ENCODE measurements at places on chromosomes 7 and 10.

DNA sequence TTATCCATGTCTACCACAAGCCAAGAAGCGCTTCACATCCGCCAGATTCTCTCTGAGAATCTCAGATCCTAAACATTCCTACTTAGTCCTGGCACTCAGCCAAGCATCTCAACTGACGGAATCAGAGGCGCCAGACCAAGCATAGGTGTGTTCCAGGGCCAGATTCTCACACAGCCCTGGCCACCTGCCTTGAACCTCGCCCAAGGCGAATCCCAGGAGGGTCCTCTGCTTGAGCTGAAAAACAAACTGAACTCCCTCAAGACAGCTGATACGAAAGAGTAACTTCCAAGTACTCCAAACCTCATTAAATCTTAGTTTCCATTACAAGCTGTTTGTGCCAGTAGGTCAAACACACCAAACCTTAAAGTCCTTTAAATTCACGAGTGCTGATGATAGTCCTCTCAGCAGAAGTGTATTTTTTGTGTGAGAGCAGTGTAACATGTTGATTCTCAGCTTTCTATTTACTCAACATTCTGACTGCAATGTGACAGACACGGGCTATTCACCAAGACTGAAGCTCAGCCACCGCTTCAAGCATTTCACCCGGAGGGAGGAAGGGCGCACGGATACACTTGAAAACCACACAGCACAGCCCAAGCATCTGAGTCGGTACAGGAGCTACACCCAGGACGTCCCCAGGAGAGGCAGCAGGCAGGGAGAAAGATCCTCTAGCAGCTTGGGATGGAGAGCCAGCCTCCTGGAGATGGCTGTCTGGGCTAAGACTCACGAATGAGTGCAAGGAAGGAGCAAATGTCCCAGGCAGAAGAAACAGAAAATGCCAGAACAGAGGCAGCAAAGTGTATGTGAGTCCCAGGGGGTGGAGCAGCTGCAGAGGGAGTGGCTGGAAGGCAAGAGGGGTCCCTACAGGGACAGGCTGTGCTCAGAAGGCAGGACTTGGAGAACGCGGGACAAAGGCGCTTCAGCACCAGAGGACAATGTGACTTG, 6.0 kb downstream of the PARD3 start:
- DNase-seq: no peak

- DNase-seq: no peak
These were observed 35.5 kb downstream of the RPS24 start for GRCh38 chr10:78069151-78069550.

GRCh38 chr7:150567871-150568301, 696 bp downstream of the GIMAP4 start:
- DNase-seq: no peak

DNA sequence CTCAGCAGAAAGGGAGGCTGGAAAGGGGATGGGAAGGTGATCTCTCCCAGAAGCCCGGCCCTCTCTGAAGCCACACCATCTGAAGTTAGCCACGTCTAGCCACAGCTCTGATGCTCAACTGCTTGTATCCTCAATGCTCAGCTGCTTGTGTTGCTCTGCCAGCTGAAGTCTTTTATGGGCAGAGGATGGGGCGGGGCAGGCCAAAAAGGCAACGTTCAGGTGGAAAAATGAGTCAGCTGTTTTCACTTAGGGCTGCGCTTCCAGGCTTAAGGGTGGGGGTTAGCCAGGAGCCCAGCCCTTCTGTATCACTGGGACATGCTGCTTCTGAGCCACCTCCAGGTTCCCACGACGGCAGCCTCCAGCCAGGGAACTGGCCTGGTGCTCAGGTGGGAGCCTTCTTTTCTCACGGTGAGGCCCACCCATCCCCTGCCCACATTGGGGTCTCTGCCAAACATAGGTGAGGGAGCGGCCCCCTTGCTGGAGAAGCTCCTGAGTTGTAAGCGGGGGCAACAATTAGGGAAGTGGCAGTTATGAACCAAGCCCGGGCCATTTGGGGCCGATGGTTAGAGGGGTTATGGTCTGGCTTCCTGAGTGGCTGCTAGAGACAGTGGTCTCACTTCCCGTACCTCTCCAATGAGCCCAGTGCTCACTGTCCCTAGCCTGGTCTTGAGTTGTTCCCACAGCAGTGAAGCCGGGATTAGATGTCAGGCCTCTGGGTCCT, 44.9 kb upstream of the CNPY1 start:
- no peak for DNase-seq

- no peak for DNase-seq
These were observed 25.3 kb downstream of the ZSCAN25 start for GRCh38 chr7:99642027-99642426.

DNA sequence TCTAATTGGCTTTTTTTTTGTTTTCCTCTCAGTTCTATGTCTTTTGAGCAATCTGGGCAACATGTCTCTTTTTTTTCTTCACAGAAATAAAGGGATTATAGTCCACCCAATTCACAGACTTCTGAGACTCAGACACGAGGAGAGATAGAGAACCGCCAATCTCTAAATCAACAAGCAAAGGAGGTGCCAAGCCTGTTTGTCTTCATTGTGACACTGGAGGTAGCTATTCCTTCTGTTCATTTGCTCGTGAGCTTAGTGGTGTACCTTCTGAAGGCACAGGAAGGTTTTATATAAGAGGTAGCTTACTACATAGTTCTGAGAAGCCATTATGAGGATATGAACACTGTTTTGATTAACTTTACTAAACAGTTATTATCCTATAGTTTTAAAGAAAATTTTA, 6.1 kb downstream of the EPHB6 start:
- no peak for DNase-seq

- DNase-seq: no peak
These were observed 76.4 kb upstream of the PRSS58 start for GRCh38 chr7:142334236-142334635.

GRCh38 chr7:110095372-110096052, 995.4 kb upstream of the LRRN3 start:
- DNase-seq: no peak

DNA sequence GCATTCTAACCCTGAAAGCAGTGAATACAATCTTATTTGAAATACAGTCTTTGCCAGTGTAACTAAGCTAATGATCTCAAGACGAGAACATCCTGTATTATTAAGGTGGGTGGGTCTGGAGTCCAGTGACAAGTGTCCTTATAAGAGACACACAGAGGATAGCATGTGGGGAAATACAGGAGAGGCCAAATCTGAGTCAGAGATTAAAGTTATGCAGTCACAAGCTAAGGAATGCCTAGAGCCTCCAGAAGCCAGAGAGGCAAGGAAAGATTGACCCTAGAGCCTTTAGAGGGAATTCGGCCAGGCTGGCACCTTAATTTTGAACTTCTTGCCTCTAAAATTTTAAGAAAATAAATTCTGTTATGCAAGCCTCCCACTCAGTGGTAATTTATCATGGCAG, 87.5 kb upstream of the HGF start:
- no peak for DNase-seq

GRCh38 chr7:95421847-95422444, 12.9 kb downstream of the PON2 start:
- no peak for DNase-seq

- no peak for DNase-seq
These were observed 3.3 kb downstream of the MAPK8 start for GRCh38 chr10:48309711-48310226.

GRCh38 chr10:35216303-35216905, 89.8 kb downstream of the CREM start:
- DNase-seq: no peak

DNA sequence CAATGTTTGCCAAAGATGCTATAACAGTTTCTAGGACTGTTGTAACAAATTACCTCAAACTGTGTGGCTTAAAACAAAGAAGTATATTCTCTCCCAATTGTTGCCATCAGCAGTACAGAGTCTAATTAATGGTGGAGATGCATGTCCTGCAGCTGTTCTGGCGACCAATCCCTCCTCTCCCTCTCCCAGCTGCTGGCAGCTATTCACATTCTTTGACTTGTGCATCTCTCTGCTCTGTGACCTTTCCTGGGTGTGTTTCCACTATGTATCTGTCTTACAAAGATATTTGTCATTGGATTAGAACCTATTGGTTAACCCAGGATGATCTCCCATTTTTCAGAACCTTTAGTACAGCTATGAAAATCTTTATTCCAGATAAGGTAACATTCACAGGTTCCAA, 561.7 kb upstream of the POM121L12 start:
- no peak for DNase-seq

- peak; percentile 25 for DNase-seq
These were observed 191.3 kb downstream of the HECW1 start for GRCh38 chr7:43303740-43304241.

- DNase-seq: no peak
These were observed 46.3 kb downstream of the STARD3NL start for GRCh38 chr7:38224392-38224791.

DNA sequence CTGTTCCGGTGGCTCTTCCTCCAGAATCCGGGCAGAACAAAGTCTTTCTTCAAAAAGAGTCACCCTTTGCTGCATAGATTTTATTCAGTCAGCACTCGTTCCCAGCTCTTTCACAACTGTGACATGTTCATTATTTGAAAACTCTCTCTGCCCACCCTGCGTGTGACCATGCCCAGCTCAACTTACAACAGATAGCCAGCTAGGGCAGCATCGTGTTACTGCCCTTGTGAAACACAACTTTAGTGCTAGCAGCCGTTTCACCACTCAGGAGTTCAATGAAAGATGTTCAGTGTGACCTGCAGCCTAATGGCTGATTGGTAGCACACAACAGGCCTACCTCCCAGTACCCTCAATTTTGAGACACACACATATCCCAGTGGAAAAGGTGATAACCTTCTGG, 57.9 kb downstream of the ZNF438 start:
- DNase-seq: no peak

DNA sequence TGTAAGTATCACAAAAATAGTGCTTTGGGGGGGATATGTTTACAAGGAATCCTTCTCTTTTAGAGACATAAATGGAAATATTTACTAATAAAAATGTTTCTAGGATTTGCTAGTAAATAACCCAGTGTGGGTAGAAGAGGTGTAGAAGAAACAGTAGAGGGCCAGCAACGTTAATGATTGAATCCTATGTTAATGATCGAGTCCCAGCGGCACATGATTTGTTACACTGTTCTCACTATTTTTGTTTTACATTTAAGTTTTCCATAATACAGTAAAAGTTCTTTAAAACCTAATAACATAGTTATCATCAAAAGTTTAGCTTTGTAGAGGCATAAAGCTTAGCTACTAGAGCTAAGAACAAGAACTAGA, 66.0 kb downstream of the UBE2H start:
- DNase-seq: no peak

GRCh38 chr7:40586197-40586596, 451.4 kb downstream of the SUGCT start:
- DNase-seq: no peak

DNA sequence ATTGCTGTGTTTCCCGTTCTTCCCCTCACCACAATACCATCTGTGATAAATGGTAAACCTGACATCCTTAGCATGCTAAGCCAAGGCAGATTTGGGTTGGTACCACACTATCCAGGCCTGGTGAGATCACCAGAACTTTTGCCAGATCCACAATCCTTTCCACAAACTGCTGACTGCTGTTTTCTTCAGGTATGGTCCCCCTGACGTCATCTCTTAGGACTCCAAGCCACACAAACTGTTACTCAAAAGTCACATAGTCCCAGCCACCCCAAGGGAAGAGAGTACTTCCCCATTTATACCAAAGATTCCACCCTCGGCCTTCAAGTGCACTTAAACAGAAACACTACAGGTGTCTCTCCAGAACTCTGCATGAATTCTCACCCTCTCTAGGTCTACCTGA, 34.8 kb downstream of the SLC25A13 start:
- no peak for DNase-seq

DNA sequence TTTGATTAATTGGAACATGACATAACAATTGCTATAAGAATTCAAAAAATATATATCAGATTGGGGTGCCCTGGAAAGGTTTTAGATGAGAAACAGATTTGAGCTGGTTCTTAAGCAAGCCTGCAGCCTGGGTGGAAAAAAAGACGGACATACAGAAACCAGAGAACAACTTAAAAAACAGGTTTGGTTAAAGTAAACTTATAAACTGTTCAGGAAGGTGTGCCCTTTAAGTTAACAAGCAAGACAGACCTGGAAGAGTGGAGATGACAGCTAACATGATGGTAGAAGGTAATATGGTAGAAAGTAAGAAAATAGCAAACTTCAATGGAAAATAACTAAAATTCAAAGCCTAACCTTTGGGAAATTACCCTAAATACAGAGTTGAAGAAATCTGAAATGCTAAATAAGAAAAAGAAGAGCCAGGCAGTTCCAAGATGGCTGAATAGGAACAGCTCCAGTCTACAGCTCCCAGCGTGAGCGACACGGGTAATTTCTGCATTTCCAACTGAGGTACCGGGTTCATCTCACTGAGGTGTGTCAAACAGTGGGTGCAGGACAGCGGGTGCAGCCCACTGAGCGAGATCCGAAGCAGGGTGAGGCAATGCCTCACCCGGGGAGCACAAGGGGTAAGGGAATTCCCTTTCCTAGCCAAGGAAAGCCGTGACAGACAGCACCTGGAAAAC, 52.2 kb downstream of the CADPS2 start:
- no peak for DNase-seq

GRCh38 chr10:117133273-117134055, 4.6 kb downstream of the VAX1 start:
- no peak for DNase-seq

DNA sequence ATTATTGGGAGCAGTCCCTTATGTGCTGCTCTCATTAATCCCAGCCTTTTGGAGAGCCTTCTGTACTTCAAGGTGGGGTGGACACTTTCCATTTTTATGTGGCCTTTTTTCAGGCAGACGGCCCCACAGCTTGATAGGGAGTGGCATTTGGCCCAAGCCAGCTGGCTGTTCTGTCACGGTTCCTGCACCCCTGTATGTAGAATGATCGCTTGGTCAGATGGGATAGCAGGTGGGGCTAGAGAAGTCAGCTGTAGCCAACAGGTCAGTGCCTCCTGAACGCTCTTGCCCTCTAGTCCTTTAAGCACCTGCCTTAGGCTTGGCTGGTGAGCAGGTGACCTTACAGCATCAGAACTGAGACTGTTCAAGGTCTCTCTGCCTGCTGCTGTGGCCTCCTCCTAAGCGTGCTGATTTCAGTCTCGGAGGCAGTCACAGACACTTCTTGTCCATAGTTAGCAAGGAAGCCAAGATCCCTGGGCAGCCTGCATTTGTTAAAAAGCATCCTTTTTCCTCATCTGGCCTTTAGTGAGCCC, 95.3 kb downstream of the LRRC4 start:
- no peak for DNase-seq

DNA sequence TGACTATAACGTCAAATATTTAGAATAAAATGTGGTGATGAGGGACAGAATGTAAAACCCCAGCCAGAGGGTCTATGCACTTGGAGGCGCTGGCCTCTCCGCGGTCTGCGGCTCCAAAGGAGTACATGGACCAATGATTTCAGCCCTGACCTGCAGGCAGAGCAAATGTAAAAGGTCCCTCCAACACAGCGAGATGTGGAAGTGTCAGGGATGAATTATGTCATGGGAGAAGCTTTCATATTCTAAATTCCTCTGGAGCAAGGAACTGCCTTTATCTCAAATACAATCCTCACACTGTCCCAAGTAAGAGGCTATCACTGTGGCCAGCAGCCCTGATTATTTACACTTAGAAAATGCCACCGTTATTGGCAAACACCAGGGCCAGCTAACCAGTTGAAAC, 139.4 kb downstream of the GFRA1 start:
- no peak for DNase-seq

GRCh38 chr10:12063483-12063818, 5.3 kb upstream of the DHTKD1 start:
- no peak for DNase-seq

All from activated CD8-positive, alpha-beta memory T cell treated with anti-CD3 and anti-CD28 coated beads for 4 hours (primary cell).